G401 (cell line): ENCODE measurements at places on chromosomes 5 and 9. TPM values are rescaled to one million over a fixed set of nuclear protein-coding genes. Genes with fewer than 3 reads are reported as not detected.
A peak's percentile ranks its signal among the peaks of the same experiment; 100 is the strongest.

GRCh38 chr9:105052346-105052745 is 124.4 kb upstream of the ABCA1 start:
- no peak for DNase-seq

DNA sequence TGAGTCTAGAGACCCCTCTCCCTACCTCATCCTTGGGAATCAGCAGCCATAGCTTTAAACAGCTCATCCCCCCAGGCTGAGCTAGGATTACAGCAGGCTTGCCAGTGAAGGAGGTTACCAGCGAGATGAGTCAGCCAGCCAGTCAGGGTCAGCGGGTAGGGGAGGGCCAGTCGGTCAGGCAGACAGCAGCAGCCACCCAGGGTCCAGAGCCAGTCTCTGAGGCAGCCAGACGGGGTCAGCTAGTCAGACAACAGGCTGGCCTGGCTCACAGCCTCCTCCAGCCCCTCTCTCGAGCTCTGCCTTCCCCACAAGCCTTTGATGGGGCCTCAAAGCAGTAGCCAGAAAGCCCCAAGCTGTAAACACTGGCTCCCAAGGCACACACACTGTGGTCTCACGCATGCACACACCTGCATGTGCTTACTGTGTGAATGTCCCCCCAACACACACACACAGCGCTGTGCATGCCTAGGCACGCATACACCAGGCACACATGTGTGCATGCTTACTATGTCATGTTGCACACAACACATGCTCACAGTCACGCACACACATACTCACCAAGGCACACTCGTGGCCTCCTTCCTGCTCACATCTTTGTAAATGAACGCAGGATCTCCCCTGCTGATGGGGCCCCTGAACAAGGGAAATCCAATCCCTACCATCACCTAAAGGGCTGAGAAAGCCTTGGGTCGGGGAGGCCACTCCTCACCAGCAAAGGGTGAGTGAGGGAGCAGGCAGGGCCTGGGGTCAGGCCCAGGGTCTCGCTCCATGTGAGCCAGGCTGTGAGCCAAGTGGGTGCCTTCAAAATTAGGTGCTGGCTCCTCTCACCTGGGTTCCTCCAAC is 28.2 kb upstream of the CPLX2 start:
- no peak for DNase-seq

SH3PXD2B gene
- total RNA-seq, result 6.2 and 17.7 TPM in 2 replicates

PDCD1LG2 gene
- total RNA-seq, result not detected in 2 replicates

GABRA1 gene
- total RNA-seq, result not detected in 2 replicates

- DNase-seq, result peak; percentile 73
Measured at GRCh38 chr9:14661421-14662059, 31.7 kb downstream of the ZDHHC21 start.

KIAA0825 gene
- total RNA-seq, result 1.8 and 3.3 TPM in 2 replicates

DNA sequence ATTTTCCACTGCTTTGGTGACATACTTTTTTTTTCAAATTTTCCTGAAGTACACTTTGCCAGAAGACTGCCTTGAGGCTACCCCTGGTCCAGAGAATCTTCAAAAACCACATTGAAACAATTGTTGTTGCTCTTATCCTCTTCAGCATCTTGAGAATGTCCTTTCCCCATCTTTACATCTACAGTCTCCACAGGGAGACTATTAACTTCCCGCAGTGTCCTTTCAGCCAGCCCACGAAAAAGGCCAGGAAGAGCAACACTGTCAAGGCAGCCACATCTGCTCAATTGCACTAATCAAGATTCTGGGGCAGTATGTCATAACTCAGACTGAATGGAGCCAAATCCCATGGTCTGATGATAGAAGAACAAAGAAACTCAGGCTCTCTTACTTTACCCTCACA is 148.3 kb downstream of the ENC1 start:
- DNase-seq, result no peak

C1QTNF3 gene
- total RNA-seq, result 0.07 TPM in 1 of 2 replicates, not detected in the other

DNA sequence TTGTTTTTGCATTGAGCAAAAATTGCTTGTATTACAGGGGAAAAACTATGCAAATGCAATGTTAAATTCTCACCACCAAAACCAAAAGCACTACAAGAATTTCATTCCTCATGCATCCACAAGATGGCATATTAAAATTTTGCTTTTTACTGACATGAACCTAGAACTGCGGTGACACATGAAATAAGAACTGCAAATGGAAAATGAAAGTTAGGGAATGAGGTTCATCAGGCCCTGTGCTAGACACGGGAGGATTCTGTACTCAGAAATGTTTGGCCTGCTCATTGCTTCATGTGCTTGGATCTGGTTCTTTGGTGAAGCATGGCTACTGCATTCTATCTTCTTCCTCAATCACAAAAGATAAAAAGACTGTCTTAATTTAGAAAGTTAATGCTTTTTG is 9.1 kb upstream of the RFK start:
- peak; percentile 60 for DNase-seq

PPP2R2B gene
- not detected in 2 replicates for total RNA-seq

- no peak for DNase-seq
Measured at GRCh38 chr5:60929024-60929423, 15.8 kb downstream of the ERCC8 start.

HAVCR1 gene
- not detected in 2 replicates for total RNA-seq

GRCh38 chr9:6987381-6987780 is 229.6 kb downstream of the KDM4C start:
- peak; percentile 82 for DNase-seq

DNA sequence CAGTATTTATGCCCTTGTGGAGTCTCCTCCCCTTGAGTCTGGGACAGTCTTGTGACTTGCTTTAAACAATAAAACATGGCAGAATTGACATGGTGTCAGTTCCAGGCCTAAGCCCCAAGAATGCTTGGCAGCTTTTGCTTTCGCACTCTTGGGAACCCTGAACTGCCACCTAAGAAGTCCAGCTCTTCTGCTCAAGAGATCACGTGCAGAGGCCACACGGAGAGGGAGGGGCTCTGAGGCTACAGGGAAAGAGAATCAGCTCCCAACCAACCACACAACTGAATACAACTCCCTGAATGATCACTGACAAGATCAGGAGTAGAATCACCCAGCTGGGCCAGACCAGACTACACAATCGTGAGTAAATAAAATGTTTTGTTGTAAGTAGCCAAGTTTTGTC is 97.6 kb downstream of the MED27 start:
- DNase-seq, result no peak

GRCh38 chr5:169956756-169957155 is 23.5 kb downstream of the INSYN2B start:
- DNase-seq, result no peak

DNA sequence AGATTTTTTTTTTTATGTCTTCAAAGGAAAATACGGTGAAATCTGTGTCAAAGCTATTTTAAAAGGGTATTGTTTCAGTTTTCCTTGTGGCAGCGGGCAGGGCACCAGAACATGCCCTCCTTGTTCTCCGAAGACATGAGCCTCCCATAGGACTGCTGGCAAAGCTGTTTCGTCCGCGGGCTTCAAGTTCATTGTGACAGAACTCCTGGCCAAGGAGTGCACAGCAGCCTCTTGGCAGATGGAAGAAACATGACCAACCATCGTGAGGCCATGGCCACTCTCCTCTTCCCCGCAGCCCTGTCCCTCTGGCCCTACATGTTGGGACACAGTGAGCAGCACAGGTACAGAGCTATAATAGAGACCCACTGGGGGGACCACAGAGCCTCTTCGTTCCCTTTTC is 99.5 kb downstream of the AOPEP start:
- no peak for DNase-seq

- DNase-seq, result no peak
Measured at GRCh38 chr9:22060831-22061383, 51.8 kb upstream of the CDKN2B start.

DNA sequence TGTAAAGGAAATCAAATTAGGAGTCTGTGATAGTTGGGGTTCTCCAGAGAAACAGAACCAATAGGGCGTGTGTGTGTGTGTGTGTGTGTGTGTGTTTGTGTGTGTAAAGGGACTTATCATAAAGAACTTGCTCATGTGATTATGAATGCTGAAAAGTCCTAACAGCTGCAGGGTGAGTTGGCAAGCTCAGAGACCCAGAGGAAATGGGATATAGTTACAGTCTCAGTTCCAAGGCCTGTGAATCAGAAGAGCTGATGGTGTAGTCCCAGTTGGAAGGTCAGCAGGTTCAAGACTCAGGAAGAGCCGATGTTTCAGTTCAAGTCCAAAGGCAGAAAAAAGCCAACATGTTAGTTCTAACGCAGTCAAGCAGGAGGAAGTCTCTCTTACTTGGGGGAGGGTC is 214.2 kb downstream of the ELAVL2 start:
- DNase-seq, result no peak

PCDHGB7 gene
- total RNA-seq, result 0.68 TPM in 1 of 2 replicates, not detected in the other
